Amniotic stem cell (primary cell): ENCODE measurements at places on chromosomes 6 and 20.

DNA sequence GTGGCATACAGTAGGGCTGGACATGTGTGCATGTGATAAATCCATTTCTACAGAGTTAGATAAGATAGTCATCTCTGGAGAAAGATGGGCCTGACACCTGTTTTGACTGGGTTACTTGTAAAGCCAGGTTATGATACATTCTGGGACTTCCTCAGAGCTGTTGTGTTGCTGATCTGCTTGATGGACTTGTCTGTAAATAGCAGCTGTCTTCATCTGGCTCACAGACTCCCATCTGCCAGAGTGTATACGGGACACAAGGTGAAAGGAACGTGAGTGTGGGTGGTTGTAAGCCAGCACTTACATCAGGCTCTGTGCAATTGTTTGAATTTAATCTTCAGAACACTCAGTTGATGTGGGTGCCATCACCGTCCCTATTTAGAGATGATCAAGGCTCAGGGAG lies 49.8 kb downstream of the ZDHHC14 start:
- DNase-seq: no peak

- DNase-seq: no peak
Observed at GRCh38 chr20:63081351-63081750, 74.6 kb upstream of the BHLHE23 start.

DNA sequence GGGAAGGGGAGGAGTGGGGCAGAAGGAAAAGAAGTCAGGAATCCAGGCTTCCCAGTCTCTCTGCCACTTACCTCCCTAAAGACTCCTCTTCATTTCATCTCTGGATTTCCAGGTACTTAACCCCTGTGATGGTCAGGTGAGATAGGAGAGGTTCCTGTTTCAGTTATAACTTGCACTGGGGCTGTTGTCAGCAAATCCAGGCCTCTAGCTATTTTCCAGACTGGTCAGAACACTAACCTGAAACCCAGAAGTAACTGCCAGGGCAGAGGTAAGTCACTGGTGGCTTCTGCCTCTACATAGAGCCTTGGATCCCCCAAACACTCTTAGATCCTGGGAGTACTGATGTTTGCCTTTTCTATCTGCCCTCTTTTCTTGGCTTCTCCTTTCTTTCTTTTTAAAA lies 233.5 kb upstream of the TAB2 start:
- DNase-seq: no peak

DNA sequence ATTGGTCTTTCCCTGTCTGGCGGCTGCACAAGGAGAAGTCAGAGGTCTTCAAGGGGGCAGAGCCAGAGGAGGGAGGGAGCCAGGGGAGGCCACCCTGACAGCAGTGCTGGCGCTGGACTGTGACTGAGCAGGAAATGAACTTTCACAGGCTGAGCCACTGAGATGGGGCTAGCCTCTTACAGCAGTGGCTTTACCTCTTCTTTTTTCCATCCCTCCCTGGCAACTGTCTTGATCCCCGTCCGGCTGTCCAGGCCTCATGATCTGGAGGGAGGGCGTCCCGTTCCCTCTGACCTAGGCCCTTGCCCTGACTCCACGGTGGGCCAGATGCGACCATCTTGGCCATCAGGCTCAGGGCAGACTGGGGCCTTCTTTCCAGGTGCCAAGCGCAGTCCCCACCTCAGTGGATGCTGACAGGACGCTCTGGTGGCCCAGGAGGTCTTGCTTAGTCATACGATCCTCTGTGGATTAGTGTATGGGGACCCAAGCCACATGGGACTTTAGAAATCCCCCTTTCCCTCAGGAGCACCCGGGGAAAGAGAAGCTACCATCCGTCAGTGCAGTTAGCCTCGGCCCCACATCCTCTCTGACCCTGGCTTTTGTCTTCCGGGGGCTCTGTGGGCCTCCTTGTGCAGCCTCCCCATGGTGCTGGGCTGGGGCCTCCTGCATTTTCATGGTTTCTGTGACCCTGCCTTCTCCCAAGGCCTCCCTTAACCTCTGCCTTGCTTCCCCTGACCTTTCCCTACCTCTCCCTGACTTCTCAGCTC lies 57.4 kb upstream of the CCDC167 start:
- DNase-seq: no peak

DNA sequence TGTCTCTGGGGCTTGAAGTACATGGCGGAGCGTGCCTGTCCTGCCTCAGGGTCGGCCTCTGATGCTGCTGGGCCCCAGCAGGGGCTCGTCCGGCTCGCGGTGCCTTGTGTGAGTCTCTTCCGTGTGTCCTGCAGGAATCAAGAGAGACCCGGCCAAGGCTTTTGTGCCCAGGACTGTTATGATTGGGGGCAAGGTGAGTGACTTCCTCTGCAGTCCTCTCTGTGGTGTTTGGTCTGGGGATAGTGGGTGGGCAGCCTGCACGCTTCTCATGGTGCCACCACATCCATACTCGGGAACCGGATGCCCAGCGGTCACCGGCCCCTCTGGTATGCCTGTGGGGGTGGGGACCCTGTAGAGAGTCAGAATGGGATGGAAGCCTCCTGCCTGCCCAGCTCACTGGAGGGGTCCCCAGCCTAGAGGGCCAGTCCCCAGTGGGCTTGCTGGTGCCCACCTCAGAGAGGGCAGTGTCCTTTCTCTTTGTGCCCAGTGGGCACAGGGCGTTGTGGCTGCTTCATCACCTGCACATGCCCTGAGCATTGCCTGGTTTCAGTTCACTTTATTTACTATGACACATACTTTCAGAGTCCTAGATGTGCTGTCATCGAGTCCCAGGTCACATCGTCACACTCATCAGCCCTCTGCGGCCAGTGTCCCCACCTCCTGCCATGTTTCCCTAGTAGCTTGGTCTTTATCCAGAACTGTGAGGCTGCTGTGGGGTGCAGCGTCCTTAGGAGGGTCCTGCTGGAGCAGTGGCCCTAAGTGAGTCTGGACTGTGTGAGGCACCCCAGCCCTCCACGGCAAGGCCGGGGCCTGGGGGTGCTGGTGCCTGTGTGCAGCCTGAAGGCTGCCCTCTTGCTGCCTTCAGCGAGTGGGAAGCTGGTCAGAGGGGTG lies 40.7 kb downstream of the PYGB start:
- no peak for DNase-seq

- no peak for DNase-seq
Observed at GRCh38 chr20:6108330-6108729, 14.5 kb downstream of the FERMT1 start.
